ENCODE measurements at places on chromosomes 2 and 18.

- H3K36me3 ChIP-seq, result no peaks in the 10 kb centered on the region
- H3K4me1 ChIP-seq, result peaks cover 8% of the 10 kb centered on the region
- peak overlapping the region; percentile 0 for H3K27ac ChIP-seq
These were observed 1.0 kb upstream of the B4GALT6 start for GRCh38 chr18:31685097-31686082.

GRCh38 chr2:20516646-20517341 is 69.9 kb downstream of the RHOB start:
- H3K27me3 ChIP-seq, result no peaks in the 10 kb centered on the region
- no peaks in the 10 kb centered on the region for H3K36me3 ChIP-seq
- no peak overlapping the region for H3K4me3 ChIP-seq
- DNase-seq, result no peak
- no peak overlapping the region for H3K27ac ChIP-seq

GRCh38 chr2:127382831-127383230 is 4.9 kb downstream of the MAP3K2 start:
- H3K4me1 ChIP-seq, result no peaks in the 10 kb centered on the region
- DNase-seq, result no peak
- H3K27me3 ChIP-seq, result no peaks in the 10 kb centered on the region

- H3K36me3 ChIP-seq, result peaks cover 54% of the 10 kb centered on the region
- no peak for DNase-seq
- no peak overlapping the region for H3K4me3 ChIP-seq
- no peak overlapping the region for H3K27ac ChIP-seq
- H3K4me1 ChIP-seq, result no peaks in the 10 kb centered on the region
These were observed 67.8 kb downstream of the SRBD1 start for GRCh38 chr2:45543257-45543656.

GRCh38 chr2:176682278-176682677 is 413.0 kb downstream of the MTX2 start:
- H3K27me3 ChIP-seq, result no peaks in the 10 kb centered on the region
- no peaks in the 10 kb centered on the region for H3K36me3 ChIP-seq
- DNase-seq, result no peak
- no peaks in the 10 kb centered on the region for H3K4me1 ChIP-seq
- H3K4me3 ChIP-seq, result no peak overlapping the region

GRCh38 chr2:157075924-157076323 is 181.6 kb upstream of the GALNT5 start:
- no peaks in the 10 kb centered on the region for H3K36me3 ChIP-seq
- no peak overlapping the region for H3K4me3 ChIP-seq
- no peaks in the 10 kb centered on the region for H3K4me1 ChIP-seq
- H3K27ac ChIP-seq, result no peak overlapping the region

DNA sequence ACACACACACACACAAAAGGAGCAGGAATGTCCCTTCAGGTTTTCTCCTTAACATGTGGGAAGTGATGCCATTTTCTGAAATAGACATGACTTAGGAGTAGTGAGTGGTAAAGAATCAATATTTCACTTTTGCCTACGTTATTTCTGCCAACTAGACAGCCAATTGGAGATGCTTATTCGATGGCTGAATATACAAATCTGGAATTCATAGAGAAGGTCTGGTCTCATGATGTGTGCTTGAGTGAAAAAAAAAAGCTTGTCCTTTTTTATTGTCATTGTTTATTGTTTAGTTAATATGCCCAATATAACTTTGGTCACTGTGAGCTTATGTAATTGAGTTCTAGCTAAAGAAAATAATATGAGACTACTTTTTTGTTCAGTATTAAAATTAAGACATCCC is 284.3 kb downstream of the GULP1 start:
- H3K36me3 ChIP-seq, result peaks cover 19% of the 10 kb centered on the region
- H3K4me3 ChIP-seq, result no peak overlapping the region
- H3K4me1 ChIP-seq, result no peaks in the 10 kb centered on the region
- DNase-seq, result no peak
- H3K27me3 ChIP-seq, result no peaks in the 10 kb centered on the region

GRCh38 chr2:148039783-148040182 is 18.9 kb downstream of the MBD5 start:
- DNase-seq, result no peak
- no peaks in the 10 kb centered on the region for H3K27me3 ChIP-seq
- no peak overlapping the region for H3K27ac ChIP-seq
- H3K36me3 ChIP-seq, result peaks cover 4% of the 10 kb centered on the region
- H3K4me1 ChIP-seq, result no peaks in the 10 kb centered on the region

GRCh38 chr2:54557601-54558187 is 101.6 kb downstream of the SPTBN1 start:
- H3K27me3 ChIP-seq, result no peaks in the 10 kb centered on the region
- no peaks in the 10 kb centered on the region for H3K4me1 ChIP-seq
- DNase-seq, result peak; percentile 64
- H3K27ac ChIP-seq, result peak overlapping the region; percentile 81

- peaks cover 14% of the 10 kb centered on the region for H3K36me3 ChIP-seq
- no peak overlapping the region for H3K27ac ChIP-seq
- no peaks in the 10 kb centered on the region for H3K4me1 ChIP-seq
- no peak overlapping the region for H3K4me3 ChIP-seq
- DNase-seq, result no peak
These were observed 112.1 kb downstream of the GLI2 start for GRCh38 chr2:120847700-120848321.

DNA sequence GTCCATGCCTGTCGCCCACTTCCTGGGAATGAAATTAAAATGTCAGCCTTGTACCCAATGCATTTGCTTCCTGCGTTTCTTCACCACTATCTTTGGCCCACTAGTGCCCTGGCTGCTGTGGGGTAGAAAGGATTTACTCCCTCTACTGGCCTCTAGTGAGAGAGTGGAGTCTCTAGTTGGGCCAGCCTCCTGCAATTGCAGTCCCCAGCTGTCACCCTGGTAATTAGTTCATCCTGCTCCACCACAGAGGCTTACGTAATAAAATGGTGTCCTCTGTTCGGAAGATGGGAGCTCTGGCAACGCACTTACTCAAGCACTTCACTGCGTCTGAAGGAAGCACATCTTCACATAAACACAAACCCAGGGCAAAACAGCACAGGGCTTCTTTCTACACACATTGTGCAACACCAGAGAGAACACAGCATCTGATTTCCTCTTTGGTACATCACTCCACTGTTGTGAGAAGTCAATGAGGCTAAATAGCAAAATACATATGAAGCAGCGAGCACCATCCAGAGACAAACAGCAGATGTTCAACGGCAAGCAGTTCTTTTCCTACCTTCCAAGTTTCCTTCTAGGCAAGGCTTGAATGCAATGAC is 274.6 kb downstream of the LRATD1 start:
- H3K4me3 ChIP-seq, result no peak overlapping the region
- no peak overlapping the region for H3K27ac ChIP-seq
- DNase-seq, result peak; percentile 36
- no peaks in the 10 kb centered on the region for H3K36me3 ChIP-seq
- H3K27me3 ChIP-seq, result no peaks in the 10 kb centered on the region
- H3K4me1 ChIP-seq, result no peaks in the 10 kb centered on the region

DNA sequence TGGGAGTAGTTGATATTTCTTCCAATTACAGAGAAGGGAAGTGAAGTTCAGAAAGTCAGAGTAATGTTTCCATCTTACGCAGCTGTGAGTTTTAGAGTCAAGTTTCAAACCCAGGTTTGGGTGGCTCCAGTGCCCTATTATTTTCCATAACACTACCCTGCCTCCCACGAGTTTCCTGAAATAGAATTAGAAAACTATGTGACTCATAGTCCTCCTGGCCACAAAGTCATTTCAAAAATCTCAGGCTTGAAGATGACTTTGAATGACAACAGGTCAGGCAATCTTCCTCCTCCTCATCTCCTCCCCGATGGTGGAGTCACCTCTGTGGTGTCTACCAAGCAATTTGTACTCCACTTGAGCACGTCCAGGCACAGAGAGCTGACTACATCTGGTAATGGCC is 212.3 kb upstream of the TRIB2 start:
- no peak overlapping the region for H3K27ac ChIP-seq
- no peaks in the 10 kb centered on the region for H3K36me3 ChIP-seq
- DNase-seq, result no peak
- no peaks in the 10 kb centered on the region for H3K4me1 ChIP-seq
- H3K27me3 ChIP-seq, result no peaks in the 10 kb centered on the region
- H3K4me3 ChIP-seq, result no peak overlapping the region

DNA sequence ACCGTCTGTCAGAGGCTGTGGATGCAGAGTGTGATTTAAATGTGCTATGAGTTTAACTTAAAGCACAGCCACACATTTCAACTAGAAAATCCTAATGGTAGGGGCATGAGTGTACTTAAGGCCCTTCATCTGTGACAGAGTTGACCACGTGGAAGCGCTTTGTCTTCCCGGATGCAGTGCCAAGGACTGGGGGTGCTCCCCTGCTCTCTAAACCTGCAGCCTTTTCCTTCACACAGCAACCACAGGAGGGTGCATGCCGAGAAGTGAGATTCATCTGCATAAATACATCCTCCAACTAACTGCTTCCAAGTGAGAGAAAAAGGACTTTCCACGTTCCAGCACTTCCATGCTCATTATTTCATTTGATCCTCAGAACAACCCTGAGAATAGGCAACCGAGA is 149.6 kb downstream of the MYT1L start:
- no peaks in the 10 kb centered on the region for H3K27me3 ChIP-seq
- H3K4me3 ChIP-seq, result no peak overlapping the region
- no peaks in the 10 kb centered on the region for H3K36me3 ChIP-seq
- H3K4me1 ChIP-seq, result no peaks in the 10 kb centered on the region
- no peak overlapping the region for H3K27ac ChIP-seq
- DNase-seq, result no peak

DNA sequence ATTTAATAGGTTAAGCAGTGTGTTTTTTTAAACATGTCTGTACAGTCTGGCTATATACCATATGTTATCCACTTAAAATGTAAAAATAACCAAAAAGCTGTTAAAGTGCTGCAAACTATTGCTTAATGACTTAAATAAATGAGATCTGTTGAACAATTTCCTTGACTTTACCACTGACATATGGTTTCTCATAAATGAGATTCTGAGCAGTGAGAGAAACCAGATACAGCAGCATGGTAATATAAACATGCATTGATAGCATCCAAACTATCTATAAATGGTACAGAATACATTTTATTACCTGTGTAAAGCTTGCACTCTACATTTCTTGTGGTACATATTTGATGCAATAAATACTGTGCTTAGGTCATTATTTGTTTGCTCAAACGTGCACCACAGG is 36.3 kb upstream of the TTC21B start:
- H3K27me3 ChIP-seq, result no peaks in the 10 kb centered on the region
- no peak overlapping the region for H3K27ac ChIP-seq
- no peak for DNase-seq
- no peaks in the 10 kb centered on the region for H3K36me3 ChIP-seq

- H3K36me3 ChIP-seq, result no peaks in the 10 kb centered on the region
- H3K27me3 ChIP-seq, result no peaks in the 10 kb centered on the region
- H3K4me1 ChIP-seq, result no peaks in the 10 kb centered on the region
- no peak overlapping the region for H3K27ac ChIP-seq
These were observed 13.0 kb upstream of the FHL2 start for GRCh38 chr2:105411720-105412407.

DNA sequence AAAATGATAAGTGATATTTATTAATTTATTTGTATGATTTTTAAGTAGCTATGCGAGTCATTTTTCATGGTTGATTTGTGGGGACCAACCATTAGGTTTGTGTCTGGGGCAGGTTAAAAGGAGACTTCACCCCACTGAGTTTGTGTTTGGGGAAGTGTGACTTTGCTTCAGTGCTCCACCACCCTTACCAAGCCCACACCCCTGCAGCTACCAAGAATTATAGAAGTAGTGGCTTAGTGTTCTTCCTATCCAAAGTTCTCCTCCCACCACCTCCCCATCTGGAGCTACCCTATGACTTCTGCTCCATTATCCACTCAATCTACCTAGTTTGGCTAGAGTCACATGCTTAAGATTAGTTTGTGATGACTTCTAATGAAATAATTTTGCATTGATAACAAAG is 182.1 kb upstream of the ZEB2 start:
- no peaks in the 10 kb centered on the region for H3K36me3 ChIP-seq
- no peak overlapping the region for H3K4me3 ChIP-seq
- no peaks in the 10 kb centered on the region for H3K4me1 ChIP-seq
- H3K27ac ChIP-seq, result no peak overlapping the region
- no peaks in the 10 kb centered on the region for H3K27me3 ChIP-seq

DNA sequence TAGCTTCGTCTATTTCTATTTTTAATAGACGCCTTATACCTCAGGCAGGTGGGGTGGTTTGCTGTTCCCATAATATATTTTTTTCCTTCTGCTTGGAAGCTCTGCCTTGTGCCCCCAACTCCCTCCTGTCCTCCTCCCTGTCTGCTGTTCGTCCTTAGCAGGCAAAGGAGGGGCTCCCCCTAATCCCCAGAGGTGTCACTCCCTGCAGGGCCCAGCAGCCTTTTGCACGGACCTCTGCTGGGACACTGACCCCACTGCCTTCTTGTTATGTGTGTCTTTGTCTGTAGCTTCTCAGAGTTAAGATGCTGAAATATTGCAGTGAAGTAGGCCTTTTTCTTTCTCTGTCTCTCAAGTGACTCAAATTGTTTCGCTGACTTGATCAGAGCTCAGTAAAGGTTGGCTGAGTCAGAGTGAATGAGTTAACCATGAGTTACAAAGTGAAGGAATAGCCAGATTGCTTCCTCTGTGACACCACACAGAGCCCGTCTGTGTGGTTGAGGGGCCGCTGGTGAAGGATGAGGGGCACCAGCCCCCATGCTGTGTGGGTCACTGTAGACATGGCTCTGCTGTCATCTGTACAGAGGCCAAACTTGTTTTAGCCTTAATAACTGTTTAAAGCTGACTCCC is 47.7 kb downstream of the PRKCE start:
- H3K27ac ChIP-seq, result no peak overlapping the region
- H3K27me3 ChIP-seq, result no peaks in the 10 kb centered on the region
- no peaks in the 10 kb centered on the region for H3K4me1 ChIP-seq

DNA sequence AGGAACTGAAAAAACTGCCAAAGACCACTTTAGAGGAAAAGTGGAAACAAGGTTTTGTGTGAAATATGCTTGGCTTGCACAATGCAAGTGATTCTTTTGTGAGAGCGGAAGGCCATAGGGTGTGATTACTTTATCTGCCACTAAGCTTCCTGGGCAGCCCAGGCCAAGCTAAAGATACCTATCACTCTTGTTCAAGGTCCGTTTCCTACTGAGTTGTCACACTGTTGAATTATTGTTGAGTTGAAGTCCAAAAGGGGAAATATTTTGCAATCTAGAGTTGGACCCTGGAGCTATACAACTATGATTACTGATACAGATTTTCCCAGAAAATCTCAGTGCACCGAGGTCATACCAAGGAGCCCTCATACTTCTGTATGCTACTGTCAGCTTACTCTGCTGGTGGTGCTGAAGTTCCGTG is 72.7 kb upstream of the CTAGE1 start:
- no peaks in the 10 kb centered on the region for H3K27me3 ChIP-seq
- H3K4me3 ChIP-seq, result no peak overlapping the region
- H3K27ac ChIP-seq, result no peak overlapping the region
- no peaks in the 10 kb centered on the region for H3K4me1 ChIP-seq

Measured in H9 (cell line).